Stimulated activated CD8-positive, alpha-beta memory T cell treated with anti-CD3 and anti-CD28 coated beads, Interleukin-4, amount 100 ng/mL, for 1 hour (primary cell): ENCODE measurements at places on chromosomes 6 and 20.

- no peak for DNase-seq
Measured at GRCh38 chr20:51597389-51598231, 55.1 kb upstream of the NFATC2 start.

GRCh38 chr20:2696646-2697045, 4.1 kb downstream of the EBF4 start:
- no peak for DNase-seq

- DNase-seq = no peak
Measured at GRCh38 chr6:167855825-167856425, 29.2 kb downstream of the AFDN start.

GRCh38 chr6:75285283-75285639, 669 bp upstream of the TMEM30A start:
- DNase-seq = no peak

DNA sequence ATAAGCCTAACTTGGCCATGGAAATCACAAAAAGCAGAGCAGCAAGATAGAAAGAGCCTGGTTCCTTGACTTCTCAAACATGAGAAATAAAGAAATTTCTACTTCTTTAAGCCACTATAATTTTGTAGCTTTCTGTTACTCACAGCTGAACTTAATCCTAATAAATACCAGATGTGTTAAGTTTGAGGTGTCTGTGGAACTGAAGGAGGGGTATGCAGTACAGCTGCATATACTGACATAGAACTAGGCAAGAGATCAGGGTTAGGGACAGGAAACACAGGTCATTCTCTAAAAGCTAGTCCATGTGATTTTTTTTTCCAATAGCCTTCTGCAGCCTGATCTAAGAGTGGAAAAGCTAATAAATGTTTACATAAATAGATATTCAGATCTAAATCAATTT, 123.9 kb downstream of the COL12A1 start:
- DNase-seq = no peak
